Fibroblast of skin of abdomen (primary cell): ENCODE measurements at places on chromosomes 2 and 18.

DNA sequence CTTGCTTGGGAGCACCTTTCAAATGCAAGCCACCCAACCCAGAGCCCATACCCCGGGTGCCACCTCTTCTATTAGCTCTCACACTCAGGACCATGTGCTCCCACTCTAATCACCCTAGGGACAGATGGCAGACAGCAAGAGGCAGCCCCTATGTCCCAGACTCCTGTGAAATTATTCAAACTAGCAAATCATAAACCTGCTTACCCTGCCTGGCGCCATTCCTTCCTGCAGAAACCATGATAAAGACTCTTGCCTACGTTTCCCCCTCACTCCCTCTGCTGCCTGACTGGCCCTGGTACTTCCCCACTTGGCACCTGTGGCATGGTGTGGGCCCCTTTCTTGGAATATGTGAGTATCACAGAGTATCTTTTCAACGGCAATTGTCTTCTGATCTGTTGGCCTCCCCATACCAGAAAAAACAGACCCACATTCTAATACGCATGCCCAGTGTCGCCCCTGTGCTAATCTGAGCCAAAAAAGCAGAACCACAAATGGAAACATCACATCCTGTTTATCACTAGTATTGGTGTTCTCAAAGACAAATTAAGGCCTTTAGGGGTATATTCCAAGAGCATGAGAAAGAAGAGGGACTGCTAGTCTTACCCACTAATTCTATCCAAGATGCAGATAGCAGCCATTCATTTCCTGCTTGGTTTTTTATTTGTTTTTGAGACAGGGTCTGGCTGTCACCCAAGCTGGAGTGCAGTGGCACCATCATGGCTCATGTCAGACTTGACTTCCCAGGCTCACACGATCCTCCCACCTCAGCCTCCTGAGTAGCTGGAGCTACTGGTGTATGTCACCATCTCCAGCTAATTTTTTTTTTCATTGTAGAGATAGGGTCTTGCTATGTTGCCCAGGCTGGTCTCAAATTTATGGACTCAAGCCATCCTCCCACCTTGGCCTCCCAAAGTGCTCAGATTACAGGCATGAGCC is 44.1 kb upstream of the TTC39C start:
- no peak for DNase-seq

GRCh38 chr2:236666646-236667204 is 97.1 kb downstream of the ACKR3 start:
- DNase-seq = no peak

- no peak for DNase-seq
Measured at GRCh38 chr18:21980744-21981143, 188.6 kb upstream of the GATA6 start.

GRCh38 chr2:36701918-36702317 is 5.4 kb downstream of the VIT start:
- DNase-seq = no peak

DNA sequence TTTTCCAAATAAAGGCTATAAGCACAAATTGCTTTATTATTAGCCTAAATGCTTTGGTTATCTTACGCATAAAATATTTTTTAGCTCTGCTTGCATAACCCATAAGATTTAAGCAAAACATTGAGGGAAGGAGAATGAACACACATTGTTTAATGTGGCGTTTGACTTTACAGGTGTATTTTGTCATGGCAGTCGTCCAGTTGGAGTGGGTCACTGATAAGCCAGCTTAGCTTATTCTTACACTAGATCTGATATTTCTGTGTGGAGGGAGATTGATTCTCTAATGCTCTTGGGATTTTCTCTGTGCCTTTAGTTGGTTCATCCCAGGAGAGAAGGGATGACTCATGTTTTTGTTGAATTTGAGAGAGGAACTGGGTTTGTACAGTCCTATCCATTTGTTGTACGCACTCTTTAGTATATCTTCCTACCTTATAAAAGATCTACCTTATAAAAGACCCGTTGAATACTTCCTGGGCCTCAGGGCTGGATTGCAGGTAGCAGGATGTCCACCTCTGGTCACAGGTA is 47.5 kb upstream of the ACYP2 start:
- DNase-seq = no peak

DNA sequence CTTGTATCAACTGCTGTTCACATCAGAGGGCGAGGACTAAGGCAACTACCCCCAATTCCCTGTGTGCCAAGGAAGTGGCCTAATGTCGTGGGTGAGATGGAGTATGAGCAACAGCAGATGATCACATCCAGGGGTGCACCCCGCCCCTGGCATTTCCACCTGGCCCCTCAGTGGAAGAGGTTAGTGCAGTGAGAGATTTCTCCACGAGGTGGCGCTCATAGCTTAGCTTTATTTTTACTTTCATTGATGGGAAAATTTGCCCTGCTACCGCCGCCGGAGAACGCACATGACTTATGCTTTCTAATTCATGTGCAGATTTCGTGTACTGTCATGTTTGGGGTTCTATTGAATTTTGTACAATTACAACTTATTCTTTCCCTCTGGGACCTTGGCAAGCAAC is 470.6 kb upstream of the MEX3C start:
- DNase-seq = peak; percentile 48

DNA sequence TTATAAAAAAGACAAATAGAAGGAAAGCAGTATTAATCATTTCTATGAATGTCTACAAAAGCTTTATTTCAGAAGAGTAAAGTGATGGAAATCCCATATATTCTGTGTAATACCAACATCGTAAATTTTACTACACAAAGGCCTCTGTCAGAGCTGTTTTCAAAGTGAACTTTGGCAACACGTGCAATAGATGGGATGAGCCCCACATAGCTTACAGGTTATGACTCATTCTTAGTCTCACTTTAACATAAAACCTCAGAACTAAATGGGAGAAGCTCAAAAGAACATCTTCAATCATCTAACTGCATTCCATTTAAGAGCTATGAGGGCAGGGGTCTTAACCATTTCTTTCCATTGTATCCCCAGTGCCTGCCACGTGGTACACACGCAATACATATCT is 11.5 kb downstream of the VPS4B start:
- DNase-seq = peak; percentile 71

GRCh38 chr2:216519154-216519762 is 20.6 kb downstream of the RPL37A start:
- peak; percentile 75 for DNase-seq

DNA sequence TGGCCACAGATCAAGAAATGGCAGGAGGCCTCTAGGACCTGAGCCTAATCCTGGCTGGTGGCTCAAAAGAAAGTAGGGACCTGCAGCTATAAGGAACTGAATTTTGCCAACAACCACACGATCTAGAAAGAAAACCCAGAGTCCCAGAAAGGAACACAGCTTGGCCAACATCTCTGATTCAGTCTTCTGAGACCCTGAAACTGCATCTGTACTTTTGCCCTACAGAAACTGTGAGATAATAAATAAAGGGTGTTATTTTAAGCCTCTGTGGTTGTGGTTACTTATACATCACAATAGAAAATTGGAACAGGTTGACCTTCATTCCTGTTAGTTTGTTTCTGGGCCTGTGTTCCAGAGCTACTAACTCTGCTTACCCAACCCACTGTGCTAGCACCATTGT is 356.8 kb upstream of the ST6GAL2 start:
- DNase-seq = no peak

- DNase-seq = no peak
Measured at GRCh38 chr2:72846171-72847095, 20.6 kb upstream of the EXOC6B start.

GRCh38 chr2:142330458-142330857 is 199.6 kb upstream of the LRP1B start:
- no peak for DNase-seq

DNA sequence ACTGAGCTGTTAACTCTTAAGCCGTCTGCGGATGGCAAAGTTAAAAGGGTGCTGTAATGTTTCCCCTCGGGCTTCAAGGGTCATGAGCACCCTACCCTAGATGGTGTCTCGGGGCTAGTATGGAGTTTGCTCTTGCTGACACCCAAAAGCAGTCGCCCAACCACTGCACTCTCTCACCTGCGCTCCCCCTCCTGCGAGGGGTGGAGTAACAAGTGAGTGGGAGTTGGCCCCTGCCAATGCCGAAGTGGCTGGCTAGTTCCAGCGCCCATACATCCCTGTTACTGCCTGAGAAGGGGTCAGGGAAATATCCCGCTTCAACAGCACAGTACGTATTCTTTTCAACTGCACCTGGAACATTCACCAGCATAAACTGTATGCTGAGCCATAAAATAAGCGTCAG is 47.5 kb downstream of the FAM117B start:
- no peak for DNase-seq

DNA sequence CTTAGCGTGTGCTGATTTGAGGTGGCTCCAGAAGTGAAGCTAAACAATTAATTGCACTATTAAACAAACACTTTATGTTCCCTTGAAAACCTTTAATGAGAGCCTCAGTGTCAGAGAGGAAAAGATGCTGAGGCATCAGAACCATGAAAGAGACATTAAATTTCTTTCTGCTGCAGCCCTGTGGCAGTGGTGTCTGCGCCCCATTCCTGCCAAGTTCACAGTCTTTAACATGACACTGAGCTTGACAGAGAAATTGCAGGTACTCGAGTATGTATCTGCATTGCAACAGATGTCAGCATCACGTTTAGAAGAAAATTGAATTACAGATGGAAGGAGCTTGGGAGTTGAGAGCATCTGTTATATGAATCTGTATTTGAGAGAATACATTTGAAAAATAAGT is 111.3 kb upstream of the CREB1 start:
- no peak for DNase-seq

GRCh38 chr2:143034292-143035074 is 94.7 kb upstream of the ARHGAP15 start:
- DNase-seq = peak; percentile 81

DNA sequence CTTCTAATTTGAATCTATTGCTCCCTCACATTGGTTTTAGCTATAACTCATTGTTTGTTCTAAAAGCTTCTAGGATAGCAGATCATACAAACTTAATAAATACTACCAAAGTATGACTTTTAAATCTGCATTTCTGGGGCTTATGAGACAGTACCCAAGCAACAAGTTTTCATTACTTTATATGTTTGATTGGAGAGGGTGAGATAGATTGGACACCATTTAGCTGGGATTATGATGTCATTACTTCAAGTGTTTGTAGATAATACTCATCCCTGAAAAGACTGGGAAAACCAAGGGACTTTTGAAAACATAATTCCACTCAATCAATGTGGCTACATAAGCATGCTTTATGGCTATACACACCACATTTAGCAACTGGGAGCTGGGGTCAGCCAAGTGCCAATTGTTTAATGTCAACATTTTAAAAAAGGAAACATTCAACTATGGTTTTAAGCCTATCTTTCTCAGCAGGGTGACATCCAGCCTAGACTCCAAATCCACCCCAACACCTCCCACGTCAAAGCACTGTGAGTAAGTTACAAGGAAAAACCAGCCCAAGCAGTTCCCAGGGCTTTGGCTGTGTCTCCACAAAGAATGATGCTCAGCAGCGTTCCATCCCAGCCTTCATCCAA is 119.9 kb downstream of the ETAA1 start:
- peak; percentile 84 for DNase-seq

- DNase-seq = no peak
Measured at GRCh38 chr18:55735199-55735855, 147.3 kb upstream of the TCF4 start.

GRCh38 chr2:181163139-181163538 is 182.7 kb downstream of the UBE2E3 start:
- no peak for DNase-seq

DNA sequence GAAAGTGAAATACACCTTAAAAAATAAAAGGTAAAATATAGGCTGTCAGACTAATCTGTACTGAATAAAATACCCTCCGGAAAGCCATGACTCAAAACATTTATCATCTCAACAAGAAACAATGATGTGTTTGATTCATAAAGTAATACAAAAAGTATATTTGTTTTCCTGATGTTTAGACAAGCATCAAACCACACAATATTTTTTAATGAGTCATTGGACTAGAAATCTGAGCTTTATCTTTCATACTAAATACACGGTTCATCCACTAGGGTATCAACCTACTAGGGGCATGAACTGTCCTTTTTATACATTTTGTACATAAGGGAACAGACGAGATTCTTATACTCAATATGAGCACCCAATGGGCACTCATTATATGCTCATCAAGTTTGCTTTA is 31.3 kb downstream of the CD226 start:
- DNase-seq = no peak

GRCh38 chr18:41858761-41859555 is 96.1 kb upstream of the PIK3C3 start:
- DNase-seq = peak; percentile 35

GRCh38 chr2:32289165-32289999 is 11.7 kb downstream of the YIPF4 start:
- peak; percentile 59 for DNase-seq

- peak; percentile 74 for DNase-seq
Measured at GRCh38 chr2:230666885-230667712, 45.5 kb upstream of the CAB39 start.

DNA sequence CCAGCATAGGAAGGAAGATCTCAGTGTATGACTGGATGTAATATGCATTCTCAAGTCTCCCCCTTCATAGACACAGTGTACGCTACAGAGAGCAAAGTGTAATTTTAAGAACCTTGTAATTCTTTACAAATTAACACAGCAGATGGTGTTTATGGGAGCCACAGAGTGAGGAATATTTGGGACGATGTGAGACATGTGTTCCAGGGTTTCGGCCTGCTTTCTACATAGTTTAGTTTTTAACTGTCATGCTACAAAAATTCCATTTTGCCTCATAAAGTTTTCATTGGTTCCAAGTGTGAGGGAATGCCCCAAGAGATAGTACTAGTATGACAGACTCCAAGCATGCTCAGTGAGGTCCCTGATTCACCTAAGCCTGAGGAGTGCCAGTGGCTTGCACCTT is 76.2 kb upstream of the LRRTM1 start:
- DNase-seq = peak; percentile 73

DNA sequence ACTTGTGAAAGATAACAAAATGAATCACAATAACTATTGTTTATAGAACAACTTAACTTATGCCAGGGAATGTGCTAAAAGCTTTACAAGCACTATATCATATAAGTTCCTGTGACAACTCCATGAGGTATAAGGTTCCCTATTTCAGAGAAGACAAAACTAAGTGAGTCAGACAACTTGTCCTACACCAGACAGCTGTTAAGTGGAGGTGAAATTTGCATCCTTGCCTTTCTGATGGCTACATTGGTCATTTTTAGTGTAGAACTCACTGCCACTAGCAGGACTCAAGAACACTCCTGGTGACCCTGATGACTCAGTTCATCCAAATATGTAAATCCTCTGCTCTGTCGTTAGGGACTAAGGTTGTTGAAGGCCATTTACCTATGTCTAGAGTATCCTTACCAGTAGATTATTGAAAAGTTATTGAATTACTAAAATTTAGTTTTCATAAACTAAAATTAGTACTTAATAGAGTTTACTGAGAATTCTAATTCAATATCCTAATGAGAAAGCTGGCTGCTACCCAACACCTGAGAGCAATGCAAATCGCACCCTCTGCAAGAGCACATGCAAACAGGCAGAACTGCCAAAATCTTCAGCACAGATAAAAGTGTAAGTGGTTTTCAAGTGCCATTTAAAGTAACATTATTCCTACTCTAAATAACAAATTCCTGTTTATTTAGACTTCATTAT is 636.2 kb downstream of the NRXN1 start:
- DNase-seq = no peak

- no peak for DNase-seq
Measured at GRCh38 chr18:54086046-54086802, 138.2 kb downstream of the MBD2 start.

- DNase-seq = no peak
Measured at GRCh38 chr2:110714452-110715224, 17.7 kb upstream of the ACOXL start.
